ENCODE measurements at places on chromosomes 13 and 19.

DNA sequence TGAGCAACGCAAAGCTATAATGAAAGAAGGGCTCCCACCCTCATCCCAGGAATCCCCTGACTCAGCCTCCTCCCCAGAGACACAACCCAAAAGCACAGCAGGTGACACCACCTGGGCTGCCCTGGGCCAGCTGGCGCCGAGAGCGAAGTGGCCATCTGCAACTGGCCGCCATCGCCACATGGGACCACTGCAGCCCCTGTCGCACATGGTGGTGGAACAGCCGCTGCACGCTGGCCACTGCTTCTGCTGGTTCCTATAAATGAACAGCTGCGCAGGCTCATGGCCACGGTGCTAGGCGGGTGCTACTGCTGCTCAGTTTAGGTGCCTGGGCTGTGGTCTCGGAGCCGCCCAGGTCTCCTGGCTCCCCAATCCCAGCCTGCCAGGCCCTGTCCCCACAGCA lies 11.6 kb upstream of the ISYNA1 start:
- no peak for DNase-seq

- no peak for DNase-seq
Measured at GRCh38 chr13:99270518-99270917, 12.3 kb upstream of the GPR18 start.

- DNase-seq: no peak
Measured at GRCh38 chr13:98133946-98134345, 8.9 kb upstream of the FARP1 start.

GRCh38 chr13:32471187-32471922 lies 43.4 kb upstream of the N4BP2L1 start:
- DNase-seq: no peak

DNA sequence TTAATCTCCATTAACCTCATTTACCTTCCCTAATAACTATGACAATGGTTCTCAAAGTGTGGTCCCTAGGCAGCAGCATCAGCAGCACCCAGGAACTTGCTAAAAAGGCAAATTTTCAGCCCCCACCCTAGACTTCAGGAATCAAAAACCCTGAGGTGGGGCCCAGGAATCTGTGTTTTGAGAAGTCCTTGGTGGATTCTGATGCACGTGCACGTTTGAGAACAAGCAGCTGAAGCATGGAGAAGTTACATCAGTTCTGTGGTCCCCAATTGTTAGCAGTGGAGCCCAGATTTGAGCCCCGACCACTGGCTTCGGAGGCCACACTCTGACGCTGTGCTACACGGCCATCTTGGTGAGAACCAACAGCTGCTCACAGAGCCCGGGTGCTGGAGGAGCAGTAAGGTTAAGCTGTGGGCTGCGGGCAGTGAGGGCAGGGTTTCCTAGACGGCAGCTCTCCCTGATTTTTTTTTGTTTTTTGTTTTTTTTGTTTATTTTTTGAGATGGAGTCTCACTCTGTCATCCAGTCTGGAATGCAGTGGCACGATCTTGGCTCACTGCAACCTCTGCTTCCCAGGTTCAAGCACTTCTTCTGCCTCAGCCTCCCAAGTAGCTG lies 14.0 kb upstream of the CD22 start:
- DNase-seq: peak; percentile 3

GRCh38 chr13:111215081-111216047 lies 100.3 kb downstream of the ARHGEF7 start:
- no peak for DNase-seq

GRCh38 chr19:21680026-21680425 lies 87.4 kb downstream of the ZNF100 start:
- DNase-seq: no peak

Data from CD4-positive, alpha-beta memory T cell (primary cell).